ENCODE measurements at places on chromosomes 2 and 18.

GRCh38 chr2:6921321-6921922 is 4.2 kb downstream of the RNF144A start:
- no peak for DNase-seq

- DNase-seq = no peak
Measured at GRCh38 chr18:75132931-75133525, 75.9 kb downstream of the PTGR3 start.

DNA sequence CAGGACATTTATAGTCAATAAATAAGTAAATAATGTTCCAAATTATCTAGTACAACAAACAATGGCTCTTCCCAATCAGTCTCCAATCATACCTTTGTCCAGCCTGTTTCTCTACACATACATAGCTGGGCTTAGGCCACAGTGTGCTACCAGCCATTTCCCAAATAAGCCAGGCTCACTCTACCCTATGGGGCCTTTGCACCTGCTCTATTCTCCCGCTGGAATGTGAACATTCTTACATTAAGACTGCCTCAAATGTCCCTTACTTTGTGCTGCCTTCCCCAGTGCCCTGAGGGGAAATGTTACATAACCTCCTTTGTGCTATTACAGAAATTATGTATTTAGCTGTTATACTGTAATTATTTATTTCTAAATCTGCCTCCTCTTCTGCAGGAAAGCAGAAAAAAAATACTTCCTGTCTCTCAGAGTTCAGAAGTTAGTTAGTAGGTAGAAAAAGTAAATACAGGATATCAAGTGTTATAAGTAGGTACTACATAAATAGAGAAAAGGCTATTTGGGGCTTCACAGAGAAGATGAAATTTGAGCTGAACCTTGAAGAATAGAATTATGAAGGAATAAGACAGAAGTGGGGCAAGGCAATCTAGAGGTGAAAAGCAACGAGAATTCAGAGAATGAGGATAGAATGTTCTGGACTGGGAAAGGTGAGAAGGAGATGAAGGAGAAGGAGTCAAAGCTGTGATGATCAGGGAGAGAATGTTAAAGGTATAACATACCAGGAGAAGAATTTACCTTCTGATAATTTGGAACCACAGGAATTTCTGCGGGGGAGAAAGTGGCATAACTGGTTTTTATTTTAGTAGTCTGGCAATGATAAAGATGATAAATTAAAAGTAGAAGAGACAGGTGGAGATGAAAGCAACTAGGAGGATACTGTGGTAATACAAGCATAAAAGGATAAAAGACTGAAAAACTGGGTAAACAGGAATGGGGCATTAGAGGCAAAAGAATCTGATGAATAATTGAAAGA is 37.0 kb downstream of the ROCK1 start:
- DNase-seq = no peak

DNA sequence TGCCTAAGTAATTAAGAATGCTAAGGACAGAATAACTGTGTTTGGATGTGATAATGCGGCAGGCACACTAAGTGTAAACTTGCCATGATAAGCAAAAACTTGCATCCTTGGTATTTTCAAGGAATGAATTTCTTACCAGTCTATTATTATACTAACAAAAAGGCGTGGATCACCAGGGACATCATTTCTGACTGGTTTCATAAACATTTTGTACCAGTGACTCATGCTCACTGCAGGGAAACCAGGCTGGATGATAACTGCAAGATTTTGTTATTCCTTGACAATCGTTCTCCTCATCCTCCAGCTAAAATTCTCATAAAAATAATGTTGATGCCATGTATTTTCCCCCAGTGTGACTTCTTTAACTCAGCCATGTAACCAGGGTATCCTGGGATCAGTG is 289.5 kb downstream of the CDCA7 start:
- DNase-seq = no peak

DNA sequence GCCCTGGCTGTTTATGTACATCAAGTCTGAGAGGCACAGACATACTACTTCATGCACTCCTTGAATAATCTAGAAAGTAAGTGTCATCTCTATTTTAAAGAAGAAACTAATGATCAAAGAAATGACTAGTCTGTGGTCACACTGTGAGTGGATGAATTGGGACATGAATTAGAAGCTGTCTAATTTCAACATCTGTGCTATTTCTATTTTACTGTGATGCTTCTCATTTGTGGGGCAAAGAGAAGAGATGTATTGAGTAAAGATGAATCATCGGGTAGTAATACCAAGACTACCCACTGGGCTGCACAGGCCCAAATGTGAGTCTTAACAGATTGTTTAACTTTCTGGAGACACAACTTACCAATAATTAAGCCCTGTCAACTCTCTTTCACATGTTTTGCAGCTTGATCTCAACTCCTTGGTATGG is 42.4 kb upstream of the MTIF2 start:
- no peak for DNase-seq

- no peak for DNase-seq
Measured at GRCh38 chr2:194343167-194343566, 1313.9 kb upstream of the SLC39A10 start.

GRCh38 chr2:209908511-209908910 is 93.9 kb upstream of the RPE start:
- DNase-seq = no peak

- DNase-seq = no peak
Measured at GRCh38 chr2:112157472-112157871, 19.3 kb downstream of the FBLN7 start.

DNA sequence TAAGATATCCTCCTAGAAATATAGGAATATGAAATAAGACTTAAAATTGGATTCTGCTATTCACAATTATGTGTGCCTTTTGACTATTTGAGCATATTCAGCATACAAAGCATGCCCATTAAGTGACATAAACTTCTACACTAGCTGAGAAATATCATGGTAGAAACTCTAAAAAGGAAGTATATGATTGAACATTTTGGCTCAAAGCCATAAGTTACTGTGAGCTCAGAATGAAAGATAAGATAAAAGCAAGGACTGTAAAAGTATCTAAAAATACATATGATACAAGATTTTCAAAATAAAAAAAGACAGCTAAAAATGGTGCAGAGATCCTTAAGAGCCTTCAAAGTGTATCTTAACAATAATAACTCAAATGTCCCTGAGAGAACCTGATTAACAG is 340.5 kb upstream of the SLC39A10 start:
- DNase-seq = no peak

DNA sequence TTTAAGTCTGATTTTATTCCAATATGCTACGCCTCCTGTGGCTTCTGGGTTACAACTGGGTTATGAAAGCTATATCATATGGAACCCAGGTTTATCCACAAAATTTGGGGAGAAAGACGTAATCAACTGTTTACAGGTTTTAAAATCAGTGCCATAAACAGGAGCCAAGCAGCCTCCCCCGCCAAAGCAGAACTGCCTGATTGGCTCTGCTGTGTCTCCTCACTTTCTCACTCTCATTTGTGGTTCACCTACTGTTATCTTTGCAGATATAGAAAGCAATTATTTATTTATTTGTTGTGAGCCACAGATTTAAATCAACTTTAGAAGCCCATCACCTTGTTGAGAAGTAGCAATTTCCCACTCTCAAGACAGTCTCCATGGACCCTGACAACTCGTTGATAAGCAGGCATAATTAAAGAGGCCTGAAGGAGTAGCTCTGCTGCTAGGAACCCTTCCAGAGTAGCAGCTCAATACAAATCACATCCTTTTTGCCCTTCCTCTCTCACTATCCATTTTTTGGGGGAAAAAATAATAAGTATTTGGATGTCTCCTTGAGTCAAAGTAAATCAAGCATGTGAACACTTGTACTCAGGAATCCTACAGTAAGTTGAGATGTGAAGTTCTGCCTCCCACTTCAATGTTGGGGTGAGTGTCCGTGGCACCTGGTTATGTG is 191.0 kb upstream of the CCDC150 start:
- no peak for DNase-seq

GRCh38 chr2:106566050-106566449 is 78.9 kb downstream of the CD8B2 start:
- DNase-seq = no peak

- DNase-seq = no peak
Measured at GRCh38 chr2:133726973-133727372, 158.7 kb upstream of the NCKAP5 start.

DNA sequence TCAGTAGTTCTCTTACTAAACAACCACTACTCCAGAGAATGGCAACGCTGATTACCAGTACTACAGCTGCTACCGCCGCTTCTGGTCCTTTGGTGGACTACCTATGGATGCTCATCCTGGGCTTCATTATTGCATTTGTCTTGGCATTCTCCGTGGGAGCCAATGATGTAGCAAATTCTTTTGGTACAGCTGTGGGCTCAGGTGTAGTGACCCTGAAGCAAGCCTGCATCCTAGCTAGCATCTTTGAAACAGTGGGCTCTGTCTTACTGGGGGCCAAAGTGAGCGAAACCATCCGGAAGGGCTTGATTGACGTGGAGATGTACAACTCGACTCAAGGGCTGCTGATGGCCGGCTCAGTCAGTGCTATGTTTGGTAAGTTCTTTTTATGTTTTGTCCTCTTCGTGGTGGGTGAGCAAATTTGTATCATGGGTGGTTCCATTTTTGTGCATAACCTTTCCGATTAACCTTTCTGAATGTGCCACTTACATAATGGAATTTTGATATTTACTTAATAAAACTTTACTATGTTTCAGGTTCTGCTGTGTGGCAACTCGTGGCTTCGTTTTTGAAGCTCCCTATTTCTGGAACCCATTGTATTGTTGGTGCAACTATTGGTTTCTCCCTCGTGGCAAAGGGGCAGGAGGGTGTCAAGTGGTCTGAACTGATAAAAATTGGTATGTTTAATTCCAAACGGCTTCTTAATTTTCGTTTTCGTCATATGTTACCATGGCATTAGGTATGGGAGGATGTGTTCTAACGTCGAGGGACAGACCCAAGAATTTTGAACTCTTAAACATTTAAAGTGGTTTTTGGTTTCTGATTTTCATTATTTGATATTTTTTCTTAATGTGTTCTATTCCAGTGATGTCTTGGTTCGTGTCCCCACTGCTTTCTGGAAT is 1.3 kb downstream of the SLC20A1 start:
- DNase-seq = no peak

DNA sequence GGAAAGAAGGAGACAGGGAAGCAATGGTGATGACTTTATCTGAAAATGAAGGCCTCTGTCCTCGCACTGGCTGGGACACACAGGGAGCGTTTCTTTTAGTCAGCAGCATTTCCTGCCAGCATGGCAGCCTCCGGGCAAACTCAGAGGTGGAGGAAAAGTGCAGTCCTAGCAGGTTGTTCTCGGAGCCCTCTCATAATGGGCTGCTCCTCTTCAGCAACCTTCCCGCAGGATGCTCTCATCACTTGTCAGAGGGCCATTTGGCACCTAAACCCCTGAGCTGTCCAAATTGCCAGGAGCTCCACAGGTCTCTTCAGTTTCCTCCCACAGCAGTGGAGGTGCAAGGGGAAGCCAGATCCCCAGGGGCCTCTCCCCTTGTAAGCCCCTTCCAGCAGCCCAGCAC is 6.2 kb downstream of the STK39 start:
- no peak for DNase-seq
